Placental epithelial cell (primary cell): ENCODE measurements at places on chromosomes 7 and 10. TPM values are rescaled to one million over a fixed set of nuclear protein-coding genes. Genes with fewer than 3 reads are reported as not detected.

The KLHDC10 gene
- total RNA-seq: 20.6 and 29.8 TPM in 2 replicates

The TFEC gene
- total RNA-seq: 0.39 and 2.7 TPM in 2 replicates

The ZNF853 gene
- total RNA-seq: 1.4 and 2.4 TPM in 2 replicates

The ARHGEF35 gene
- total RNA-seq: 0.11 and 6.3 TPM in 2 replicates

The MAP3K8 gene
- total RNA-seq: 3.5 and 4.7 TPM in 2 replicates

The LRRD1 gene
- total RNA-seq: under 0.01 and 0.11 TPM in 2 replicates

The OIT3 gene
- total RNA-seq: under 0.01 TPM in 1 of 2 replicates, not detected in the other

The NRCAM gene
- 14.6 and 37.7 TPM in 2 replicates for total RNA-seq

The BLNK gene
- 14.1 and 25.5 TPM in 2 replicates for total RNA-seq

The IDI2 gene
- not detected in 2 replicates for total RNA-seq

The WAPL gene
- 38.5 and 47.9 TPM in 2 replicates for total RNA-seq

The ZNF485 gene
- 2.6 and 2.7 TPM in 2 replicates for total RNA-seq

The GRM3 gene
- 0.39 TPM in 1 of 2 replicates, not detected in the other for total RNA-seq

The DNAJC1 gene
- 33.7 and 46.3 TPM in 2 replicates for total RNA-seq
